Substantia nigra (tissue), 51 donors: ENCODE measurements at places on chromosomes 7 and 10.

GRCh38 chr7:31688372-31688771, 1.4 kb downstream of the PPP1R17 start:
- DNase-seq: no peak

GRCh38 chr10:103668351-103669242, 175.1 kb downstream of the NEURL1 start:
- DNase-seq: no peak

DNA sequence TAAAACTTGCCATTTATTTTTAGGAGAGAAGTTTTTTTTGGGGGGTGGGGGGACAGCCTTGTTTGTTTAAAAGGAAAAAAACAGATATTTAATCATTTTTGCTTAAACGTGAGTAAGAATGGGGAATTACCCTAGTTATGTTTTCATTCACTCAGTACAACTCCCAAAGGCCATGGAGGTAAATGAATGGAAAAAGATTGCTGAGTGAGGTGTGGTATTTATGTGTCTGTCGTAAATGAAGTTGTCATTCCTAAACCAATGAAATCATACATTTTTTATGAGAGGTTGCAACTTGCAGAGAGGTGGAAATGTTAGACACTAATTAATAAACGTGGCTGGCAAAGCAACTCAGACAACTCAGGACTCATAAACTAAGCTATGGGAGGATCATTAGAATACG, 218.1 kb downstream of the CELF2 start:
- DNase-seq: no peak

GRCh38 chr10:30639946-30640786, 10.6 kb upstream of the LYZL2 start:
- no peak for DNase-seq
